ENCODE measurements at places on chromosomes 2 and 18.

- no peak for DNase-seq
Observed at GRCh38 chr2:17969661-17970060, 91.2 kb downstream of the KCNS3 start.

DNA sequence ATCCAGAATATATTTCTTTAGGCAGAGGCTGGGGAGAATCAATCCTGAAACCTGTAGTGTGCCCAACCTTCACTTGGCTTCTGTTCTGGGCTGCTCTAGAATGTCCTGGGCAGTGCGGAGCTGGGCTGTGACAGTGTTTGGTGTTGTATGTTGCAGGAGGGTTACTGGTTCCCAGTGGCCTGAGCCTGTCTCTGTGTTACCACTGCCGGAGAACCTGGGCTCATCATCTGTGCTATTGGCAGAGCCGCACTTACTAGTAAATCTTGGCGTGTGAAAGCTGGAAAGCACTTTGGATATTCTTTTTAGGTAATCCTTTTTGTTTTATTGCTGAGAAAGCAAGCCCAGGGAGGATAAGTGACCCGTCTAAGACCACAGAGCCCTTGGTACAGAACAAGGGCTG, 412.9 kb downstream of the SLC4A3 start:
- no peak for DNase-seq

DNA sequence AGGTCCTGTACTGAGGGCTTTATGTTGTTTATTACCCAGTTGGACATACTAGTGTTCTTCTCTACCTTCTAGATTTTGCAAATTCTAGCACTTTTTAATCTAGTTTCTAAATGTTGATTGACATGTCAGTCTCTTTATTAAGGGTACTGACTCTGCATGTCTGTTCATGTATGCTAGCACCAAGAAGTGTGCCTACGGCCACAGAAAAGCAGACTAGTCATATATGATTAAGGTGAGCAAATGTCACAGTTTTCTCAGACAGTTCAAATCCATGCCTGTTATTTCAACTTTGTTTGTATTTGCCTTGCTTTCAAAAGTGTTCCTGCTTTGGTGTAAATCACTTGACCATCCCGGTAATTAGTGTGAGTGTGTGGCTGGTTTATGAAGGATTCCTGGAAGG, 145.0 kb upstream of the DSEL start:
- DNase-seq: no peak

DNA sequence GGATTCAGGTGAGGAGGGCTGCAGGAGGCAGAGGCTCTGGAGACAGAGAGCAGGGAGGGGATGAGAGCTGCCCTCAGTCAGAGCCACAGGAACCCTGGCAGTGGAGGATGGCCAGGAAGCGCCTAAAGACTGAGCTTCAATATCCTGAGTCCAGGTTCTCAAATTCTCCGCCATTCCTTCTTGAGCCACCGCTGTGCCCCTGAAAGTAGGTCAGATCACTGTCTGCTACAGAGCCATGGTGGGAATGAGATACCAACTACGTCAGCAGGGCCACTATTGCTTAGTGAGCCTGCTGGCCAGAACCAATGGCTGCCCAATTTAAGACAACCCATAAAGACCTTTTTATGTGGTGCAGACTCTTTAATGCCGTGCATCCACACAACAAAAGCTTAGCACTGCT, 155.5 kb downstream of the CTIF start:
- no peak for DNase-seq

DNA sequence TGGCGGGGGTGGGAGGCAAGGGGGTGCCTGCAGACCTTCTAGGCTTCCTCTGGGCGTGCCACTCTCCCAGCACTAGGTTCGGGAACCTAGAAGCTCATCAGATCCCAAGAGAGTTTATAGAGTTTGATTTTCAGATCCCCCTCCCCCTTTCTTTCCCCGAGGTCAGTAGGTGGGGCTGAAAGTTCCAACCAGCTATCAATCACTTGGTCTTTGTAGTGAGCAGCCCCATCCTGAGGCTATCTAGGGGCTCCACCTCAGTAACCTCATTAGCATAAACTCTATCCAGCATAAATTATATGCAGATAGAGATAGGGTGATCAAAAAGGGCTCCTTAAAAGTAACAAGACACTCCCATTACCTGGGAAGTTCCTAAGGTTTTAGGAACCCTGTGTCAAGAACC, 32.8 kb downstream of the ERLEC1 start:
- no peak for DNase-seq

- DNase-seq: no peak
Observed at GRCh38 chr2:135821190-135821589, 15.8 kb downstream of the LCT start.

Data from nephron progenitor cell (in vitro differentiated cells).